ENCODE measurements at places on chromosomes 5 and 9.

DNA sequence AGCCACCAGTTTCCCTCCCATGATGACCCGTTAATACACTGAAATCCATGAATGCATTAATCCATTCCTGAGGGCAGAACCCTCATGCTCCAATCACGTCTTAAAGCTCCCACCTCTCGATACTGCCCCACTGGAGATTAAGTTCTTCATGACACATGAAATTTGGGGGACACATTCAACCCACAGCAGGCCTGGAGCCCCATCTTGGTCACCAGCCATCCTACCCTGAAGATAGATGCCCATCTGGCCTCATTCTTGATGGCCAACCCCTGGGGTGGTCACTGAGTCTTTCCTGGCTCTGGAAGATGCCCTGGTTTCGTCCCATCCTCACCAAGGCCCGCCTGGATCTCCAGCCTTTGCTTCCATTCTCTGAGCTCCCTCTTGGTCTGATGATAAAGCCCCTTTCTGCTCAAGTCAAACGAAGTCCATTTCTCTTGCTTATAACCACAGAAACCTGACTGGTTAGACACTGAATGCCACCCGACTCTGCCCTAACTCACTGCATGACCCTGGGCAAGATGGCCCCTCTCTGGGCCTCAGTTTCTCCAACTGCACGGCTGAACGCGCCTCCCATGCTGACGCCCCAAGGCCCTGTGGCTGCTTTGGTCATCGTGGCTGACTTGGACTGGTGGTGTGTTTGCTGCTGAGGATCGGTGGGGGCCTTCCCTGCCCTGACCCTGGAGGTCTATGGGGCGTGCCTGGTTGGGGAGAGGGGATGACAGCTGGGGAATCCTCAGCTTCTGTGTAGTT, 138.4 kb upstream of the IER5L start:
- no peak for DNase-seq

- peak; percentile 80 for DNase-seq
Observed at GRCh38 chr9:90107040-90107725, 502.4 kb downstream of the GADD45G start.

DNA sequence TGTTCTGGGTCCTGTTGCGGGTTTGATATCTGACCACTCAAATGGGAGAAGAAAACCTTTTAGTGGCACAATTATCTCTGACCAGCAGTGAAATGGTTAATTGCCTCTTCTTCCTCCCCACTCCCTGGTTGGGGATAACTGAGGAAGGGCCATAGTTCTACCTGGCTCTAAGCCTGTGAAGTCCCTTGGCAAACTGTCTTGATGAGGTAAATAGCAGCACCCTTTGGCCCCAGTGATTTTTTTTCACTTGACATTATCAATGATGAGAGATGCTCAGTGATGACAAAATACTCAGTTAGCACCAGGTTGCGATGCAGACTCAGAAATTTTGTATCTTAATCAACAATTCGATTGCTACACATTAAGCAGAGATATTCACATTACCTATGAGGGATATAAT, 515.7 kb downstream of the PSAT1 start:
- DNase-seq, result no peak

- no peak for DNase-seq
Observed at GRCh38 chr9:99349870-99350269, 127.8 kb downstream of the SEC61B start.

DNA sequence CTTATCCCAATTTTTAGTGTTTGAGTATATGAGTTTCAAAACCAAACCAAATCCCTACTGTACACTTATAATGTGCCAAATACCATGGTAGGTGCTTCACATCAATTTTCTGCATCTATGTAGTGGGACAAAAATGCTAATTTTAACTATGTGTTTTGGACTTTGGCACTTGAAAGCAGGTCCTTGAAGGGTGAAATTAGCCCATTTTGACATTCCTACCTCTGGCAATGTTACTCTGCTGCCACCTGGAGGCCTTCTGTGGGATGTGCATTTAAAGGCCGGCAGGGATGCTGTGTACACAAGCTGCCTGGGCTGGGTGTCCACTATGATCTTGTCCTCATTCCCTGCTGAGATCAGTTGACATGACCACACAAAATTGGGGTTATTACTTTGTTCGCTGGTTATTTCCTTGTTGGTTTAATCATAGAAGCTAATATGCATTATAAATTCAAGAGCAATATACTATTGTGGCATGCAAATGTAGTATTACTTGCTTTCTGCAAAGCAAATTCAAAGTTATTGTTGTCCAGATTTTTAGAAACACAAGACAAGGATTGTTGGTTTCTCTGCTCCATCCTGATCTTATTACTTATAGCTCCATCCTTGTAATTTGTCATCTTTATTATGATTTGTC, 166.8 kb downstream of the ARHGEF28 start:
- peak; percentile 79 for DNase-seq

GRCh38 chr9:650362-650761, 191.1 kb upstream of the DMRT1 start:
- DNase-seq, result no peak

DNA sequence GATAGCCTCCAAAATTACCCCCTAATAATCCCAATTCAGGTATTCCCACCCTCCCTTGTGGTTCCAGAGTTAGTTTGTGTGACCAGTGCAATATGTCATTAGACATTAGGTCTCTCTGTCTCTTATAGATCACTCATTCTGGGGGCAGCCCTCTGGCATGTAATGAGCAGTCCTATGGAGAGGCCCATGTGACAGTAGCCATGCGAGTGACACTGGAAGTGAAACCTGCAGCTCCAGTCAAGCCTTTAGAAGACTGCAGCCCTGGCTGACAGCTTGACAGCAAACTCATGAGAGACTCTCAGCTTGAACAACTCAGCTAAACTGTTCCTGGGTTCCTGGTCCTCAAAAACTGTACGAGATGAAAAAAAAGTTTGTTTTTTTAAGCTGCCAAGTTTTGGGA, 54.0 kb upstream of the HSPB3 start:
- DNase-seq, result no peak

- no peak for DNase-seq
Observed at GRCh38 chr9:16026886-16027285, 474.0 kb downstream of the CCDC171 start.

DNA sequence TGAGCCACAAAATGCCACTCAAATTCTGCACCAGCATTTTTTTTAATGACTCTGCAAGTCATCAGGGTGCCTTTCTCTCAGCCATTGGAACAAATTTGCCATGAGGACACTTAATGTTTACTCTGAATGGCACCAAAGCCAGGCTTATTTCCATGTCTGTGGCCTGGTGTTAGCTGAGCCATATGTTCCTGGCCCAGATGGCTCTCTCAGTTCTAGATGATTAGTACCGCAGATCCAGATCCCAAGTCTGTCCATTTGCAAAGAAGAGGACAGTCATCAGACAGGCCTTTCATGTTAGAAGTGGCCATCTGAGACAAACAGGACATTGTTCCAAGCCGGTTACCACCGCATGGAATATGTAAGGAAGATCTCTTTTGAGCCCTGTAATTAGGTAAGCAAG, 70.3 kb downstream of the INSYN2B start:
- no peak for DNase-seq

DNA sequence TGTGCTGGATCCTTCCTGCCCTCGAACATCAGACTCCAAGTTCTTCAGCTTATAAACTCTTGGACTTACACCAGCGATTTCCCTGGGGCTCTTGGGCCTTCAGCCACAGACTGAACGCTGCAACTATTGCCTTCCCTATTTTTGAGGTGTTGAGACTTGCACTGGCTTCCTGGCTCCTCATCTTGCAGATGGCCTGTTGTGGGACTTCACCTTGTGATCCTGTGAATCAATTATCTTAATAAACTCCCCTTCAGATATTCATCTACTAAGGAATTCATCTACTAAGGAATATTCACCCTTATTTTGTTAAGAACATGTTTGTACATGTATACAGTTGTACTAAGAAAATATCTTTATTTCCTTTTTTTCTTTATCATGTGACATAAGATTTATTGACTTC, 1079.7 kb downstream of the CDH12 start:
- no peak for DNase-seq

- DNase-seq, result no peak
Observed at GRCh38 chr5:141761-142160, 49.5 kb upstream of the LRRC14B start.

- no peak for DNase-seq
Observed at GRCh38 chr5:158407824-158408195, 548.9 kb upstream of the CLINT1 start.

GRCh38 chr9:83133316-83133715, 70.4 kb upstream of the RASEF start:
- DNase-seq, result no peak

DNA sequence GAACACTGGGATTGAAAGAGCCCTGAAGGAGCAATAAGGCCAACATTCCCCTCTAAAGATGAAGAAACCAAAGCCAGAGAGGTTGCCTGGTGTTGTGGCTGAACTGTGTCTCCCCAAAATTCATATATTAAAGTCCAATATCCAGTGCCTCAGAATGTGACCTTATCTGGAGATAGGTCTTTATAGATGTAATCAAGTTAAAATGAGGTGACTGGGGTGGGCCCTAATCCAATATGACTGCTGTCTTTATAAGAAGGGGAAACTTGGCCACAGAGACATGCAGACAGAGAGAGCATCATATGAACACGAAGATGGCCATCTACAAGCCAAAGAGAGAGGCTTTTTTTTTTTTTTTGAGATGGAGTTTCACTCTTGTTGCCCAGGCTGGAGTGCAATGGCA, 66.9 kb upstream of the PLPP1 start:
- DNase-seq, result no peak

DNA sequence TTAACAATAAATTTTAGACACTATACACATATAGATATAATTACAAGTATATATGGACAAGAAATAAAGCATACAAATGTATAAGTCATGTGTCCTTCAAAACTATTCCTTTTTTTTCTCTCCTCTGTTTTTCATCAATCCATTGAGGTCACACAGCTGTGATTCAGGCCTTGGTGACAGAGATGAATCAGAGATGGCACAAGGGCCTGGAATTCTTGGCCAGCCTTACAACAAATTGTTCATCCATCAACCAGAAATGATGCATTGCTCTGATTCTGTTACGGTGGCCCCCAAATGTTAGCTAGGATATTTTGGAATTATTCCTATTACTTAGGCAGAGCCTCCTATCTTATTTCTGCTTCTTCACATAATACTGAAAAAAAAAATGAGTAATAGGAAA, 108.7 kb upstream of the MPDZ start:
- peak; percentile 23 for DNase-seq
